ENCODE measurements at places on chromosomes 12 and 14. TPM values are rescaled to one million over a fixed set of nuclear protein-coding genes. Genes with fewer than 3 reads are reported as not detected.

Gene PXN
- polyA plus RNA-seq, result 116 TPM

Gene TESPA1
- polyA plus RNA-seq, result 0.70 TPM

Gene NEDD1
- 25.3 TPM for polyA plus RNA-seq

Gene APOF
- not detected for polyA plus RNA-seq

Gene CLEC4E
- not detected for polyA plus RNA-seq

Gene SLCO1B1
- polyA plus RNA-seq, result not detected

Gene CLEC2A
- not detected for polyA plus RNA-seq
